Right lobe of liver (tissue), 6 donors: ENCODE measurements at places on chromosomes 7 and 10. TPM values are rescaled to one million over a fixed set of nuclear protein-coding genes. Genes with fewer than 3 reads are reported as not detected.
A peak's percentile ranks its signal among the peaks of the same experiment; 100 is the strongest.

The CPXM2 gene
- total RNA-seq, result 0.70 TPM

The ITPRID1 gene
- not detected for total RNA-seq

The BMPR1A gene
- total RNA-seq, result 10.9 TPM

- H3K4me3 ChIP-seq, result no peak overlapping the region
- H3K27ac ChIP-seq, result no peak overlapping the region
- DNase-seq, result no peak
- H3K4me1 ChIP-seq, result no peaks in the 10 kb centered on the region
- H3K36me3 ChIP-seq, result no peaks in the 10 kb centered on the region
Observed at GRCh38 chr7:91976743-91977142, 36.1 kb downstream of the AKAP9 start.

The ZNF365 gene
- total RNA-seq, result not detected

DNA sequence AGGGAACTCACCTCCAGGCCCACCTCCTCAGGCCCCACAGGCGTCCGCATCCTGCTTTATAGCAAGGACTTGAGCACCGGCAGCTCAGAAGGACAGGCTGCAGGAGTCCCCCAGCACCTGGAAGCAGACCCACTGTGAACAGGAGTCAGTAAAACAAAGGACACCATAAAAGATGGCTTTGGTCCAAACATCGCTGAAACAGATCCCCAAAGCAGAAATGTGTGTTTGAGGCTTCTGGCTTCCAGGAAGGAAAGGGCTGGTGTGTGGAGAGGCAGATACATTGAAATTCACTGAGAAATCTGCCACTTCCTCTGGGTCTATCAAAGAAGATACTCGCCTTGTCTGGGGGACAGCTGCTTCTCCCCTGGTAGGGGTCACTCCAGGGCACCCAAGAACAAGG lies 286.2 kb downstream of the PLXNA4 start:
- H3K4me3 ChIP-seq, result no peak overlapping the region
- DNase-seq, result no peak
- no peaks in the 10 kb centered on the region for H3K27me3 ChIP-seq
- no peaks in the 10 kb centered on the region for H3K4me1 ChIP-seq
- H3K36me3 ChIP-seq, result no peaks in the 10 kb centered on the region
- no peak overlapping the region for H3K27ac ChIP-seq

The ZNF488 gene
- total RNA-seq, result not detected

DNA sequence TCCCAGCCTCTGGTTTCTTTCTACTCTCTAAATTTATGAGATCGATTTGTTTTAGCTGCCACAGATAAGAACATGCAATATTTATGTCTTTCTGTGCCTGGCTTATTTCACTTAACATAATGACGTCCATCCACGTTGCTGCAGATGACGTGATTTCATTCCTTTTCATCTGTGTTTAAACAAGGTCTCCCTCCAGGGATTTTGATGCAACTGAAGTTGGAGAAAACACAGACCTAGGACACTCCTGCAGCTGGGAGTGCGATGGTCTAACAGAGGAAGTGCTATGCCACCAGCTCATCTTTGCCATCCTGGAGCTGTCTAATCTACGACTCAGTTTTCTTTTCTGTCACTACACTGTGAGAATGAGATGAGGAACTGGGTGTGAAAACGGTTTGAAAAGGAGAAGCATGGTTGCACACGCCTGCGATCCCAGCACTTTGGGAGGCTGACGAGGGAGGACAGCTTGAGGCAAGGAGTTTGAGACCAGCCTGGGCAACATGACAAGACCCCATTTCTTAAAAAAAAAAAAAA lies 1.5 kb upstream of the KCTD7 start:
- H3K4me1 ChIP-seq, result no peaks in the 10 kb centered on the region
- no peaks in the 10 kb centered on the region for H3K36me3 ChIP-seq
- H3K27ac ChIP-seq, result no peak overlapping the region
- no peaks in the 10 kb centered on the region for H3K27me3 ChIP-seq
- no peak for DNase-seq

GRCh38 chr10:111598433-111599059 lies 521.7 kb downstream of the ADRA2A start:
- H3K4me3 ChIP-seq, result no peak overlapping the region
- H3K27me3 ChIP-seq, result no peaks in the 10 kb centered on the region
- peak; percentile 66 for DNase-seq
- H3K4me1 ChIP-seq, result no peaks in the 10 kb centered on the region

DNA sequence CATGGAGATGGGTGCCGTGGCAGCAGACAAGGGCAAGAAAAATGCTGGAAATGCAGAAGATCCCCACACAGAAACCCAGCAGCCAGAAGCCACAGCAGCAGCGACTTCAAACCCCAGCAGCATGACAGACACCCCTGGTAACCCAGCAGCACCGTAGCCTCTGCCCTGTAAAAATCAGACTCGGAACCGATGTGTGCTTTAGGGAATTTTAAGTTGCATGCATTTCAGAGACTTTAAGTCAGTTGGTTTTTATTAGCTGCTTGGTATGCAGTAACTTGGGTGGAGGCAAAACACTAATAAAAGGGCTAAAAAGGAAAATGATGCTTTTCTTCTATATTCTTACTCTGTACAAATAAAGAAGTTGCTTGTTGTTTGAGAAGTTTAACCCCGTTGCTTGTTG lies 25.9 kb downstream of the BAG3 start:
- no peak for DNase-seq
- peaks cover 7% of the 10 kb centered on the region for H3K36me3 ChIP-seq
- H3K4me1 ChIP-seq, result no peaks in the 10 kb centered on the region
- no peaks in the 10 kb centered on the region for H3K27me3 ChIP-seq
- no peak overlapping the region for H3K4me3 ChIP-seq
- H3K27ac ChIP-seq, result no peak overlapping the region

GRCh38 chr10:5679606-5680005 lies 5.0 kb upstream of the TASOR2 start:
- no peak for DNase-seq
- no peaks in the 10 kb centered on the region for H3K4me1 ChIP-seq

DNA sequence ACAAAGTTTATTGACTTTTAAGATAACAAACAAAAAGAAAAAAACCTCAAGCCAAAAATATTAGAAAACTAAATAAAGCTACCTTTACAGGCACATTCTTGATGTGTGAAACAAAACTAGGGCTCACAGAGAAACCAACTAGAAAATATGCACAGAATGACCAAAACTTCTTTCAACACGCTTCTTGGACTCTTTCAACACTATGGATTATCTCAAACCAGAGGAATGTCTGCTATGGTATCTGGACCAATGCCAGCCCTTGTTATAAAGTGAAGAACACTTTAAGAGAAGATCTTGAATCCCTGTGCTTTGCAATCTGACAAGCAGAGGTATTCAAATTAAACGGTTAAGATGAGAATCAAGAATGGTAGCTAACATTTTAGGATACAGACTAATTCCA lies 76.6 kb downstream of the DNAJC1 start:
- H3K4me1 ChIP-seq, result no peaks in the 10 kb centered on the region
- no peaks in the 10 kb centered on the region for H3K36me3 ChIP-seq
- no peaks in the 10 kb centered on the region for H3K27me3 ChIP-seq
- H3K4me3 ChIP-seq, result no peak overlapping the region

- no peak for DNase-seq
- no peaks in the 10 kb centered on the region for H3K4me1 ChIP-seq
- H3K36me3 ChIP-seq, result no peaks in the 10 kb centered on the region
- H3K4me3 ChIP-seq, result no peak overlapping the region
- no peaks in the 10 kb centered on the region for H3K27me3 ChIP-seq
Observed at GRCh38 chr10:132848291-132848701, 62.3 kb upstream of the NKX6-2 start.

The SAP25 gene
- 3.3 TPM for total RNA-seq

The CPN1 gene
- total RNA-seq, result 47.9 TPM

DNA sequence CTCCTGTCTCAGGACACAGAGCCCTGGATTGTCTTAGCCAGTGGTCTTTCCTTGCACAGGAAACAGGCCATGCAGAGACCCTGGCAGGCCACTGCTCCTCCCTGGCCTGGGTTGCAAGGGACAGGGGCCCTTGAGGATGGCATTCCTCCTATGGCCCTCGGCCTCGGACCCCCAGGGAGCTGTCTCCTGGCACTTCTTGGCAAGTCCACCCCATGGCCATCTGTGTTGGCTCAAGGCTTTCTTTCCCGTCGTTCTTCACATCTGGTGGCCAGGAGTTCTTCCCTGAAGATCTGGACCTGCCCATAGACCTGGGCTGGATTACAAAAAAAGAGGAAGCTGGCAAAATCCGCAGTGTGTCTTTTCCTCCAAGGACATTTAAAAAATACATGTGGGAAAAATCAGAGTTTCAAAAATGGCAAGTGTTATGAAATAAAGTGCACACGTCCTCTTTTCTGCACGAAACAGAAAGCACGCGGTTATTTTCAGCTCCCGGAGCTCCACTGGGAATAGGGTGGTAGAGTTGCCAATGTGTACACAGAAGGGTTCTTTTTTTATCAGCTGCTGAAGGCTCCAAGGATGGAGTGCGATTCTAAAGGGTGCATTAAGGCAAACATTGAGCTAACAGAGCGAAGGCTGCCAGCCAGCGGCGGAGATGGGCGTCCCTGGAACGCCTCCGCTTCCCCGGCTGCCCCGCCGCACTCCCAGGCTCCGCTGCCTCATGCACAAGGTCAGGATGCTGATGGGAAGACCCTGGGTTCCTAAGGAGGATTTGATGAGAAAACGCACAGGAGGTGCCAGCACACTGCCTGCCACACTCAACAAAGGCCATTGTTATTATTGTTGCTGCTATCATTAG lies 62.8 kb upstream of the FAM20C start:
- H3K27me3 ChIP-seq, result no peaks in the 10 kb centered on the region
- no peaks in the 10 kb centered on the region for H3K36me3 ChIP-seq
- no peaks in the 10 kb centered on the region for H3K4me1 ChIP-seq
- DNase-seq, result no peak
- no peak overlapping the region for H3K27ac ChIP-seq

DNA sequence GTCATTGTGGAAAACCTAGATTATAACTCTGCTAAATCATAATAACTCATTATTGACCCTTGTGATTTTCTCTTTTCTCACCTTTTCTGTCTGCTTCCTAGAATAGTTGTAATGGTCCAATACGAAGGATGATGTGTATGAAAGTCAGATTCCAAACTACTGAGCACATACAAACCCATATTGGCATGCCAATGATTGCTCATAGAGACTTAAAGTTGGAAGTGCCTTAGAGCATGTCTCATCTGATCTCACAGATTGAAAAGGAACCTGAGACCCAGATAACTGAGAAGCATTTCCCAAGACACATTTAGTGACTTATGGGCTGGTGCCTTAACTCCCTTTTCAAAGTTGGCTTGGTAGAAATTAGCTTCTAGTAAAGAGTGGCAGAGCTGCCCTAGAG lies 594.3 kb downstream of the REEP3 start:
- H3K27me3 ChIP-seq, result no peaks in the 10 kb centered on the region
- H3K4me1 ChIP-seq, result no peaks in the 10 kb centered on the region
- no peak overlapping the region for H3K27ac ChIP-seq

DNA sequence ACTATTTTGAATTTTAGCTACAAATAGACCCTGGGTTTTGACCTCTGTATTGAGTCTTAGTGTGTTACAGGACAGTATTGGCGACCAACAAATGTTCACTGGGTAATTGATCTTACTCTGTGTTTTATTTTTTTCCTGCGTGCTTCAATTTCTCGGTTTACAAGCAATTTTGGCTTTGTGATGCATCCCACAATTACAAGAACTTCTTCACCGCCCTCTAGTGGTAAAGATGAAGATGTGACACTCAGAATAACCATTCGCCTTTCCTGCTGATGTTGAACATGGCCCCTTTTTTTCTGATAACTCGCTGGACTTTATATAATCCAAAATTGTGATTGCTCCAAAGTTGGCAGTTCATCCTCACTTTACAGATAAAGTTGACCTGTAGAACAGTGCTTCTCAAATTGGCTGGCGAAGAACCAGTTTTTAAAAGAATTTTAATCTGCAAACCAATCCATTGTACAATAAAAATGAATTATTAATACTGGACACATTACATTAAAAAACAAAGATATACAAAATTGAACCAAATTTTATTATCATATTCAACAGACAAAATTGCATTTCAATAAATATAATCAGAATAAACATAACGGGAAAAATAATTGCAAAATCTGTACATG lies 20.2 kb upstream of the SMC3 start:
- H3K4me1 ChIP-seq, result no peaks in the 10 kb centered on the region
- H3K4me3 ChIP-seq, result no peak overlapping the region
- H3K36me3 ChIP-seq, result no peaks in the 10 kb centered on the region
- no peak overlapping the region for H3K27ac ChIP-seq

GRCh38 chr7:156543699-156544598 lies 96.6 kb upstream of the RNF32 start:
- no peak for DNase-seq
- H3K27ac ChIP-seq, result no peak overlapping the region
- H3K27me3 ChIP-seq, result no peaks in the 10 kb centered on the region
- H3K4me1 ChIP-seq, result no peaks in the 10 kb centered on the region

DNA sequence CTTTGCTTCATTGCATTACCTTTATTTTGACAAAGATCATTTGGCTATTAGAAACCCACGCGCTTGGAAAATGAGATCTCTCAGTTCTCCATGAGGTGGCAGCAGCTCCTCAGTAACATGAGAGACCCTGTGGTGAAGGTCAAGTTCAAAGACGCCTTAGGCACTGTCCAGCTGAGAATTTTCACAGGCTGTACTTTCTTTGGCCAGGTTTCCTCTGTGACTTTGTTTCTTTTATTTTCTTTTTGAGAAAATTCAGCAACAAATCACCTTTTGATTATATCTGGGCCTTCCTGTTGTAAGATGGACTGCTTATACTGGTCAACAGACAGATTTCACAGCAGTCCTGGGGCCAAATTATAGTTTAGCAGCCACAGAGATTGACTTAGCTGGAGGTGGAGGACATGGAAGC lies 54.5 kb downstream of the RAB18 start:
- H3K36me3 ChIP-seq, result no peaks in the 10 kb centered on the region
- no peak for DNase-seq
- no peaks in the 10 kb centered on the region for H3K27me3 ChIP-seq
- no peak overlapping the region for H3K27ac ChIP-seq
- H3K4me1 ChIP-seq, result no peaks in the 10 kb centered on the region
- no peak overlapping the region for H3K4me3 ChIP-seq

GRCh38 chr10:59265141-59265540 lies 88.7 kb downstream of the PHYHIPL start:
- H3K27me3 ChIP-seq, result no peaks in the 10 kb centered on the region
- H3K36me3 ChIP-seq, result no peaks in the 10 kb centered on the region
- no peak overlapping the region for H3K4me3 ChIP-seq
- H3K4me1 ChIP-seq, result no peaks in the 10 kb centered on the region
- H3K27ac ChIP-seq, result no peak overlapping the region

The HABP2 gene
- total RNA-seq, result 439 TPM

DNA sequence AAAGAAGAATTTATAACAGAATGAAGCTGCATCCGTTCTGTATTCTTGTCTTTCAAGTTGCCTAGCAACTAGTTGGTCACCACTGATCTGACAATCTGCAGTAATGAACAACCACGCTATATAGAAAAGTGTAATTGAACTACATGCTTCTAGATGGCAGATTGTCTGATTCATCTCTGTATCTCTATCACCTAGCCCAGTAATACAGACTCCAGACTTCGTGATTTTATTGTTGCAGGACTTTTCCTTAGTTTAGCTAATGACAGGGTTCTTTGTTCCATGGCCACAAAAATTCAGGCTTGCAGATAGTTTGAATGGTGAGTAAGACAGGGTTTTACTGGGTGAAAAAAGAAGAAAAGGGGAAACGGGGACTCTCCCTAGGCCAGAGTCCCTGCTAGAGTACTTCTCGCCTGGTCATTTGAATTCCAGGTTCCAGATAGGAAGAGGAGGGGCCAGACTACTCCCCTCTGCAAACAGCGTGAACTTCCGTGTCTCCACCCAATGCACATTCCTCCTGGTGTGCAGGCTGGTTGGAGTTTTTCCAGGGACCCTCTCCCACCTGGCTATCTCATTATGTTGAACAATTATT lies 45.9 kb downstream of the COL1A2 start:
- no peak overlapping the region for H3K4me3 ChIP-seq
- H3K27me3 ChIP-seq, result peaks cover 5% of the 10 kb centered on the region
- H3K27ac ChIP-seq, result no peak overlapping the region
- no peaks in the 10 kb centered on the region for H3K36me3 ChIP-seq
- no peaks in the 10 kb centered on the region for H3K4me1 ChIP-seq
- no peak for DNase-seq
